ENCODE measurements at places on chromosomes 4 and X.

DNA sequence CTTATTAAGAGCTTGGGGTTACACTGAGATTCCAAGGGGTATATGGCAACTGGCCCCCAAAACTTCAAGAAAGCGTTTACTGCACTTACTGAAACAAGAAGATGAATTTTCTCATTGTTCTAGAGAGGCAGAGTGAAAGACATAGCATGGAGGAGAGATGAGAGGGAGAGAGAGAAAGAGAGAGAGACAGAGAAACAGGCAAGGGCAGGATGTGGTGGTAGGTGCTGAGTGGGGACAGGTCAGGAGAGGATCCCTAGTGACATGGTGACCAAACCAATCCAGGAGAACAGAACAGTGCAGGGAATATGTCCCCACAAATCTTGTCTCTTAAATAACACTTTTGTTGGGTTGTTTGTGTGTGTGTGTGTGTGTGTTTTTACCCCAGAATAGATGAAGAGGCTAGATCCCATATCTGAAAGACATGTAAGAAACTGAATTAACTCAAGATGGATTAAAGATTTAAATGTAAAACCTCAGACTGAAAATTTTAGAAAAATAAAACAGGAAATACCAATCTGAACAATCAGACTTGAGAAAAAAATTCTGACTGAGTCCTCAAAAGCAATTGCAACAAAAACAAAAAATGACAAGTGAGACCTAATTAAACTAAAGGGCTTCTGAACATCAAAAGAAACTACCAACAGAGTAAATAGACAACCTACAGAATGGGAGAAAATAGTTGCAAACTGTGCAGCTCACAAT, 202.2 kb downstream of the QDPR start:
- DNase-seq, result no peak

DNA sequence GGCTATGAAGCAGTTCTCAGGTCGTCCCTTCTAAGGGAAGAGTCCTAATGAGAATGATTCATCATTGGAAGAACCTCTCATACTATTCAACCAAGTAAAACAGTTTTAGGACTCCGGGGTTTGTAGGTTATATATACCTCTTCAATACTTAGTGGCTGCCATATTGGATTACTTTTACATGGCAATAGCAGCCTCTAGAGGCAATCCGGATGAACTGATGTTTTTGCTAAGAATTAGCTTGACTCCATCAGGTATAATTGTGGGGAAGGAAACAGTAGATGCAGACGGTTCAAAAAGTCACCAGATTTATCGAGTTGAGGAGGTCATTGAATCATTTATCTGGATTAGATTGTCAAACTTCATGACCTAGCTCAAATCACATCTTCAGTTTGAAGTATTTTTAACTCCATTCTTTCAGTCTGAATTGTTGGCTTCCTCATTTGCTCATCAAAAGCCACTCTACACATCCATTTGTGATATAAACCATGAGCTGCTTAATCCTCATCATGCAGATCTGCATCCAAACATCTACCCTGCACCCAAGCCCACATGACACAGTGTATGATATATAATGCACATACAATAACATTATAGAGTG, 28.4 kb downstream of the GUCY1B1 start:
- DNase-seq, result no peak

GRCh38 chrX:110327336-110327735, 9.5 kb upstream of the AMMECR1 start:
- no peak for DNase-seq

DNA sequence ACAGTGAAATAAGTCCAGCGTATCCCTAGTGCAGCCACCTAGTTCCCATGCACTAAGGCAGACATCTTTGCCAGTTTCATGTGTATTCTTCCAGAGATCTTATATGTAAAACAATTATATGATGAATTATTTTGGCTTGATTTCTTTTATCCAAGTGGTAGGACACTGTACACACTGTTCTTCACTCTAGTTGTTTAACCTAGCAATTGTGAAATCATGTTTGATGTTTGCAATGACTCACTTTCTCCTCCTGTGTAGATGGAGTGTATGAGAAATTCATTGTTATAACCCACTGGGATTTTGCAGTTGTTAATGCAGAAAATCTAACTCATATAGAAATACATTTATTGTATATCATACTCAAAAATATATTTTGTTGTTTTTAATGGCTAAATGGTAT, 17.5 kb upstream of the TBC1D1 start:
- no peak for DNase-seq

DNA sequence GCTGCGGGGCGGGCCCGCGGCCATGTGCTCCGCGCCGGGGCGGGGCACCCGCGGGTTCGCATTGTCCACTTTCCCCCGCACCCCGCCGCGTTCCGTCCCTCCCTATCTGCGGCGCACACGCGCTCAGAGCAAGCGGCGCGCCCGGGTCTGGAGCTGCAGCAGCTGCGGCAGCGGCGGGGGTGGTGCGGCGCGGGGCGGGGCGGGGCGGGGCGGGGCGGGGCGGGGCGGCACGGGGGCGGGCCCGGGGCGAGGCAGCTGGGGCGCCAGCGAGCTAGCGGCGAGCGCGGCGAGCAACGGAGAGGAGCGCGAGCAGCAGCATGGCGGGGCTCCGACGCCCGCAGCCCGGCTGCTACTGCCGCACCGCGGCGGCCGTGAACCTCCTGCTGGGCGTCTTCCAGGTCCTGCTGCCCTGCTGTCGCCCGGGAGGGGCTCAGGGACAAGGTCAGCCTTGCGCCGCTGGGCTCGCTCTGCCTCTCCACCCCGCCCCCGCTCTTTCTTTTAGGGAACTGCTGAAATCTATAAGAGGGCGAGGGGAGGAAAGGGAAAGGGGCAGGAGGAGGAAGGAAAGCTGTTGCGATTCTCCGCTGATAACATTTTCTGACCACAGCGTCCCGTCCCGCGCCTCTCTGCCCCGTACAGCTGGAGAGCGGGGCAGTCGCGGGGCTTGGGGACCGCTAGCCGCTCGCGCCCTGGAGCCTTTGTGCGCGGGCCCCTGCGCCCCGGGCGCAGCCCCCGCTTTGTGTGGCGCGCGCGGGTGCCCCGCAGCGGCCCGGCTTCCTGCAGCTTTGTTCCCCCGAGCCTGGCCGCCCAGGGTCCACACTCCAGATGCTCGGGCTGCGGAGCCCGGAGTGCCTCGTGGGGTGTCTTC, at the start of gene TMEM131L:
TMEM131L (plus strand) TSS at position 280 of the 868 bp plus-strand sequence; CDS start at position 318, 38 bp downstream.
- DNase-seq, result no peak

DNA sequence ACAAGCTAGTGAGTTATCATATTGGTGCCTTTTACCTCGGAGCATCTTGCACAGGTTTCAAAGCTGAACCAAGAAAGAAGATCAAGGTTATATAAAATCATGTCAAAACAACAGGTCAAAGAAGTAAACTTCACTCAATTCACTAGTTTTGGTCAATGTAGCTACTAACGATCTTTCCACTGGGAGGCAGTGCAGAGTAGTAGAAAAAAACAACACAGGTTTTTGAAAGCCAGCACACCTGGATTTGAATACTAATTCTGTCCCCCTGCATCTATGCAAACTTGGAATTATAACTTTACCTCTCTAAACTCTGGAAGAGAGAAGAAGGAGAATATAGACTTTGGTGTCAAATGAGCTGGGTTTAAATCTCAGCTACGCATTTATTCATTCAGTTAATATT, 266.1 kb downstream of the GRIA3 start:
- DNase-seq, result no peak

GRCh38 chr4:37531151-37531550, 155.0 kb downstream of the RELL1 start:
- DNase-seq, result no peak

- no peak for DNase-seq
Measured at GRCh38 chr4:21470535-21470934, 478.0 kb downstream of the KCNIP4 start.

- no peak for DNase-seq
Measured at GRCh38 chr4:82797405-82798111, 1.0 kb downstream of the SCD5 start.

GRCh38 chr4:181822005-181822375, 421.2 kb upstream of the TENM3 start:
- no peak for DNase-seq

DNA sequence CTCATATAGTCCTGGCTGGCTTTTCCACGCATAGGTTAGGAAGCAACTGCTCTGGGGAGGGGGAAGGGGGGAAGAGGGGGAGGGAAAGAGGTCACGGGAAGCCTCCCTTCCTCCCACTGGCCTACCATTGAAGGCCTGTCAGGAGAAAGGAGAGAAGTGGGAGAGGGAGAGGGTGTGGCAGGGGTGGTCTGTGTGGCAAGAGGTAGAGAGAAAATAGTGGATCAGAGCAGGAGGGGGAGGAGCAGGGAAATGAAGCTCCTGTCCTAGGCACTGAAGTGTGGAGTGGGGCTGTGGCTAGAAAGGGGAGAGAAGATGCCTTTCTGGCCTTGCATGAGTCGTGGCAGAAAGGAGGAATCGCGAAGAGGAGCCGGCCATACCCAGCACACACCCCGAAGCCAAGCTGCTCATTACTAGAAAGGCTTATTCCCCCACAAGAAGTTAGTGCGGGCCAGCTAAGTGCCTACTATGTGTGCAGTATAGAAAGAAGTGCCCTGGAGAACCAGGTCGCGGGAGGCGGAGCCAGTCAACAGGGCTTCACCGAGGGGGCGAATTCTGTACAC, 1.1 kb upstream of the TMEM164 start:
- no peak for DNase-seq

DNA sequence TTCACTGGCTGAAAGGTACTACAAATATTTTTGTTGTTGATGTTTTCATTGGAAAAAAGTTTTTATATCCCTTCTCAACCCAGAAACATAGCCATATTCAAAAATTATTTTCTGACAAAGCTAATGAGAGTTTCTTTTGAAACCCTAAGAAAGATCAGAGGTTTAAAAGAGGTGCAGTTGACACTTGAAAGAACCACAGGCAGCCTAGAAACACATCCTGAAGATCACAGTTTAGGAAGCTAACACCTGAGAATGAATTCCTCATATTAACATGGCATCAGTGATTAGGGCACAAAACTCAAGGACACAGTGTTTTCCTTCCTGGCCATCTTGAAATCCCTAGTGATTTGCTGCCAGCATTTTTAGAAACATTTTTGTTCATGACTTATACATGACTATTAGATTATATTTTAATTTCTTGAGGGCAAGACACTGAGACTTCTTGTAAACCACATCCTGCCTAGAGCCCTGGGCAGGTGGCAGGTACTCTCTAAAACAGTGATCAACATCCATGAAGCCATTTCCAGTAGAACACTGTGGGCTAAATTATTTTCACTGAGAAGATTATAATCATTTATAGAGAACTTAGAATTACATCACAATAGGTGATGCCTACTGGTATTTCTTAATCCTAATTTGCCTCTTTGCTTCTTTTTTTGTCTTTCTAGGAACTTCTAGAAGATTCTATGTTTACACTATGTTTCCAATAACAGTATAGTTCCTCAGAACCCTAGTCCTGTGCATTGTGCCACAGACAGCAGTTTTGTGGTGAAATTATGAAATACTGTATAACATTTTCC, 80.0 kb downstream of the ARSJ start:
- no peak for DNase-seq

DNA sequence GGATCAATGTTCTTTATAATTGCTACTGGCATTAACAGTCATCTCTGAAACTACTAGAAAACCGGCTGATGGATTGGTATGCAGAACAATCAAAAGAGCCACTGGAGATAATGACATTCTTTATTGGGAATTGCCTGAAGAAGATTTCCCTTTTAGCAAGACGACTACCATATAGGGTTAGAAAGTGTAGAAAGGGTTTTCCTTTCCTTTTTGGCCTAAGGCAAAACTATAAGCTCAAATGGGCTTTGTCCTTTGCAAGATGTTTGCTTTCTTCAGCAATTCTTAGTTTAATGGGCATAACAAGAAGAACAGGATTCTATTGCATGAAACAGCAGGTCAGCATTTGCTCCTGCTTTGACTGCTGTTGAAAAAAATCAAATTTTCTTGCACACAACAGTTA, 214.2 kb upstream of the PCDH10 start:
- no peak for DNase-seq

DNA sequence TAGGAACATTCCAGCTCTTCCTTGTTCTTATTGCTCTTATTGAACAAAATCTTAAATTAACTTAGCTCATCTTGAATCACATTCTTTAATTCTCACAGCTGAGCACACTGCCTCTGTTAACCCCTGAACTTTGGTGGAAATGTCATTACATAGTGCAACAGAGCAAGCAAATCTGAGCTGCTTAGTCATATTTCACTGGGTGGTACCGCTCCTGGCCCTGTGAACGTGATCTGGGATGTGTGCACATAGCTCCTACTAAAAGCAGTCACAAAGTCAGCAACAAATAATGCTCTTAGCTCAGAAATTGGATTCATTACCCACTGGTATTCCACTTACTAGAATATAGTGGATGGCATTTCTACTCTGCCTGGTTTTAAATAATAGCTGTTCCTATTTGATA, 27.9 kb downstream of the ARHGEF6 start:
- DNase-seq, result no peak

- DNase-seq, result no peak
Measured at GRCh38 chr4:7804756-7805385, 134.8 kb downstream of the AFAP1 start.

- DNase-seq, result no peak
Measured at GRCh38 chr4:108141213-108141950, 27.4 kb downstream of the LEF1 start.

DNA sequence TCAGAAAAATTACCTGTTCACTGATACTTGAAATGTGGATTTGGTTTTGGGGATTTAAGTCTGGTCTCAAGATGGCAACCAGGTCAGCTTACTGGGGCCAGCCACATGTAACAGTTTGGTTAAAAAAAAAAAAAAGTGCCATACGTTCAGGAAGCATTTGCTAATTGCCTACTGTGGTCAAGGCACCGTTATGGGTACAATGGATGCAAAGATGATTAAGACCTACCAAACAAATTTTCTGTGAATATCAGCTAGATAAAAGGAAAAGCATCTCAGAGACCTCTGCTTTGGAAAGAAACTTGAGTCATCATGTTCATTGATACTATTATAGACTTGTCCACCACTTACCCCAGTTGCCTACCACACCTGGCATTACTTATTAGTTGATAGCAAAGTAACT, 80.9 kb downstream of the FNIP2 start:
- DNase-seq, result no peak

DNA sequence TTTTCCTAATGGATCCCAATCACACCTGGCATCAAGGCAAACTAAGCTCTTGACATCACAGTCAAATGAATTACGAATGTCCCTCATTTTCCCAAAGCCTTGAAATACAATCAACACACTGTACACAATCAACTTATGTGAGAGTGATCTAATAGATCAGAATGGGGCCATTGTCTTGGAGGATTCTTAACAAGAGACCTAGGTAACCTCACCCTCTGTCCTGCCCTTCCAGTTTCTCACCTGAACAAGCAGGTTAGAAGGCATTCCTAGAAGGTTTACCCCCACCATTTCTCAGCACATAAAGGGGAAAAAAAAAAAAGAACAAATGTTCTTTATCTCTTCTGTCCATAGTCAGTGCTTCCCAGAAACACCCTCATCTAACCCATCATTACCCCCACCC, 6.3 kb downstream of the SLC39A8 start:
- no peak for DNase-seq

- DNase-seq, result no peak
Measured at GRCh38 chr4:156778606-156779005, 193.0 kb downstream of the PDGFC start.

- no peak for DNase-seq
Measured at GRCh38 chrX:19867411-19867732, 20.0 kb downstream of the SH3KBP1 start.

Data from AG04449 (cell line).